ENCODE measurements at places on chromosomes 4 and X.
A peak's percentile ranks its signal among the peaks of the same experiment; 100 is the strongest.

DNA sequence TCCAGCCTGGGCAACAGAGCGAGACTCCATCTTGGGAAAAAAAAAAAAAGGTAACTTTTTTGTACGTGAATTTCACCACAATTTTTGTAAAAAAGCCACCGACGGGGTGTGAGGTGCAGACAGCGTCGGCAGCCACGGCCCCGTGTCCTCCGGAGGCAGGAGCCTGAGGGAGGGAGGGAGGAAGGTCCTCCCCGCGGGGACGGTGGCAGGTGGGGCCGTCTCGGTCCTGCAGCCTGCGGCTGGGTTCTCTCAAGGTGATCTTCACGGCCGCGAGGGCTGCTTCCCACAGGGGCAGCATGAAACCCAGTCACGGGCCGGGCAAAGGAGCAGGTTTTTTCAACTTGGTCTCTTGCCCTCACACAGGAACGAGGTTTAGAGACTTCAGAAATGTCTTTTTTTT is 14.0 kb downstream of the PLCXD1 start:
- DNase-seq, result no peak

GRCh38 chr4:21765810-21766407 is 182.7 kb downstream of the KCNIP4 start:
- peak; percentile 31 for DNase-seq

GRCh38 chrX:48936429-48937053 is 17.7 kb upstream of the PIM2 start:
- no peak for DNase-seq

GRCh38 chrX:10514891-10515290 is 105.5 kb downstream of the MID1 start:
- DNase-seq, result no peak

GRCh38 chr4:89837993-89838390 is 1.0 kb upstream of the SNCA start:
- DNase-seq, result peak; percentile 41

DNA sequence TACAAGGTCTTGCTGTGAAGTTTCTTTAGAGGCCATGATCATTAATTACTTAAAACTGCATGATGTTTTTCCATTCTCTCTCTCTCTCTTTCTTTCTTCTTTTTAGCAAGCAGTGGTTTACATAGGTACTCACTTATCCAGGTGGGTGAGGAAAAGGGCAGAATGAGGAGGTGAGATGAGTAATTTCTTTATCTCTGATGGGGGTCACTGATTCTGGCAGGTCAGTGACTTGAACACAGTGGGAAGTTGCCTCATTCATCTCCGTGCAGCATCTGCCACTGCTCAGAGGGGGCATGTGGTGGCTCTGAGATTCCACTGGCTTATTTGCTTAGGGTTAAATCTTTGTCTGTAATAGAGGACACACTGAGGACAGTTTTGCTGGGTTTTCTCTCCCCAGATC is 62.6 kb downstream of the FAM114A1 start:
- DNase-seq, result no peak

- DNase-seq, result no peak
Observed at GRCh38 chr4:104795264-104795939, 300.7 kb upstream of the CXXC4 start.

- DNase-seq, result no peak
Observed at GRCh38 chrX:103396186-103396585, 19.8 kb downstream of the BEX3 start.

GRCh38 chr4:86483773-86484172 is 110.3 kb upstream of the PTPN13 start:
- DNase-seq, result no peak

DNA sequence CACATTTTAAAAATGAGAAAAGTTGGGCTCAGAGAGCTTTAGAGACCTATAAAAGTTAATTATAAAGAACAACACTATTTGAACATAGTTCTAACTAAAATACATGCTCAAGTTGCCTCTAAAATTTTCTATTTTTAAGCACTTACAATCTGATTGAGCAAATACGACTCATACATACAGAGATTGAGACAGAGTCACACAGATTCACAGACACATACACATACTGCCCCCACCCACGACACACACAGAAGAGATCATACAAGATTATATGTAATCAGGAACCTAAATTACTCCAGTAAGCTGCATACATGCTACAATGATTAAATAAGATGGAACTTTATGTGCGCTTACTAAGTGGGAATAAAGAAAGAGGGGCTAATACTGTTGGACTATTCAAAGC is 2.7 kb upstream of the ASB5 start:
- DNase-seq, result no peak

DNA sequence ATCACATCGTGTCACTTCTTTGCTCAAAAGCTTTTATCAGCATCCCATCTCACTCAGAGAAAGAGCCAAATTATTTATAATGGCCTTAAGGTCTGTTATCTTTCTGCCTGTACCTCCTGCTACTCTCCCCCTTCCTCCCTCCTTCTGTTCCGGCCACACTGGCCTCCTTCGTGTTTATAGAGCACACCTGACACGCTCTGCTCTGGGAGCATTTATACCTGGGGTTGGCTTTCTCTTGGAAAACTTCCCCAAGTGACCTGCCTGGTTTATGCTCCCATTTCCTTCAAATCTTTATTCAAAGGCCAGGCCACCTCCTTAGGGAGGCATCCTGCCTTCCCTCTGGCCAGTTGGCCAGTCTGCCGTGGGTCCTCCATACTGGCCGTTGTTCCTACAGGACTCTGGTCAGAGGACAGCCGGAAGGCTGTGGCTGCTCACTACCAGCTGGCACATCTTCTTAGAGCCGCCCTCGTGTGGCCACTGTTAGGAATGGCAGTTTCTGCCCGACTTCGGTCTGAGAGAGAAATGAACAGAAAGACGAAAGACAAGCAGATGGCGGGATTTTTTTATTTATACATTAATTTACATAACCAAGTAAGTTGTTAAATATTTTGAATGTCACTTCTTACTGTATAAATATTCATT is 80.2 kb upstream of the CBLL2 start:
- peak; percentile 40 for DNase-seq

GRCh38 chrX:41538707-41539106 is 91.6 kb downstream of the NYX start:
- no peak for DNase-seq

DNA sequence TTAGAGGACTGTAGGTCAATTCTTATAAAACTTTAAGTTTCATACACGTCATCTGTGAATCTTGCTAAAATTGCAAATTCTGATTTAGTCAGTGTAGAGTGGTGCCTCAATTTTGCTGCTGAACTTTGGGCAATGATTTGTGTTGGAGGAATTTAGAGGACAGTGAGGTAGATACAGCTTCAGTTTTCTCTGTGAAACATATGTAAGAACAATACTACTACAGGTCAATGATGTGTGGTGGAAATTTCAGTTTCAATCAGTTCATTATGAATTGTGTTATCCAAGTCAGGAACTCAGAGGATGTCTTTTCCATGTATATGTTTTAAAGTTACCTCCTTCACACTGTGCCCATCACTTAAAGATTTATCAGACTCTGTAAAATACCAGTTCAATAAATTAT is 1597.8 kb upstream of the PCDH10 start:
- DNase-seq, result no peak

DNA sequence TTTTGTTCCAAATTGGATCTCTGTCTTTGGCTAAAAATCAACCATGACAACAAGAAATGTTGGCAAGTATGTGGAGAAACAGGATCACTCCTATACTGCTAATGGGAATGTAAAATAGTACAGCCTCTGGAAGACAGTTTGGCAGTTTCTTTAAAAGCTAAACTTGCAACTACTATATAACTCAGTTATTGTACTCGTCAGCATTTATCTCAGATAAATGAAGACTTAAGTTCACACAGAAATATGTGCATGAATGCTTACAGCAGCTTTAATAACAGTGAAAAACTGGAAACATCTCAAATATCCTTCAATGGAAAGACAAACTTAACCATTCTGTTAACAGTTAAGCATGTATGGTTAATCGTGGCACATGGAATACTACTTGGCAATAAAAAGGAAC is 15.4 kb upstream of the HAND2 start:
- DNase-seq, result no peak

DNA sequence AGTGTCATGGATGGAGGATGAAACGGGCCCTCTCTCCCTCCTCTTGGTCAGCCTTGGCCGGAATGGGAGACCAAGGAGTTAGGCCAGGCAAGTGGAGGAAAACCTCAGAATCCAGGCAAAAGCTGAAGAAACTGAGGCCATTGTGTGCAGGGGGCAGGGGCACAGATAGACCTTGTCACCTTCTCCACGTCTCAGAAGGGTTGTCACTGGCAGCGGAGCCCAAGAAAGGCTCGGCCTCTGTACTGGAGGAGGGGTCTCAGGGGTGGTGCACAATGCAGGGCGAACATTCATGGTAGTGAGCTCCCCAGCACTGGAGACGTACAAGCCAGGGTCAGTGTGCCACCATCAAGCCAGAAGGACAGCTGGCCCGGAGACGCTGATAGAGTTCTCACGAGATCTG is 139.5 kb downstream of the CPZ start:
- DNase-seq, result no peak

DNA sequence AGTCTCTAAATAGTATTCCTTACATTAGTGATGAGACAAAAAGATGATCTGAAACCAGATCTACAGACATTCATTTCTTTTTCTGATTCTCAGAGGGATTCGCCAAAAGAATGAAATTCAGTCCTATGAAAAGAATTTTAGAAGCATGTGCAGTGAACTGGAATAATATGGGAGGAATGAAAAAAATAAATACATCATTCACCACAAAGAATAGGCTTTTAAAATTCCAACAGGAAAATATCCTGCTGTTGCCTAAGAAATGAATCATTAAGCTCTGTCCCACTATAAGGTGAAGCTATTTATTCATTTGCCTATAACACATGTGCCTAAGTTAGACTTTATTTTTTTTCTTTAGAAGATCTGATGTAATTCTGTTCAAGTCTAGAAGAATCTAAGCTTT is 165.9 kb downstream of the IL15 start:
- no peak for DNase-seq

GRCh38 chr4:37964734-37965457 is 4.7 kb downstream of the PTTG2 start:
- DNase-seq, result no peak

- DNase-seq, result no peak
Observed at GRCh38 chr4:100742045-100742444, 224.2 kb upstream of the EMCN start.

DNA sequence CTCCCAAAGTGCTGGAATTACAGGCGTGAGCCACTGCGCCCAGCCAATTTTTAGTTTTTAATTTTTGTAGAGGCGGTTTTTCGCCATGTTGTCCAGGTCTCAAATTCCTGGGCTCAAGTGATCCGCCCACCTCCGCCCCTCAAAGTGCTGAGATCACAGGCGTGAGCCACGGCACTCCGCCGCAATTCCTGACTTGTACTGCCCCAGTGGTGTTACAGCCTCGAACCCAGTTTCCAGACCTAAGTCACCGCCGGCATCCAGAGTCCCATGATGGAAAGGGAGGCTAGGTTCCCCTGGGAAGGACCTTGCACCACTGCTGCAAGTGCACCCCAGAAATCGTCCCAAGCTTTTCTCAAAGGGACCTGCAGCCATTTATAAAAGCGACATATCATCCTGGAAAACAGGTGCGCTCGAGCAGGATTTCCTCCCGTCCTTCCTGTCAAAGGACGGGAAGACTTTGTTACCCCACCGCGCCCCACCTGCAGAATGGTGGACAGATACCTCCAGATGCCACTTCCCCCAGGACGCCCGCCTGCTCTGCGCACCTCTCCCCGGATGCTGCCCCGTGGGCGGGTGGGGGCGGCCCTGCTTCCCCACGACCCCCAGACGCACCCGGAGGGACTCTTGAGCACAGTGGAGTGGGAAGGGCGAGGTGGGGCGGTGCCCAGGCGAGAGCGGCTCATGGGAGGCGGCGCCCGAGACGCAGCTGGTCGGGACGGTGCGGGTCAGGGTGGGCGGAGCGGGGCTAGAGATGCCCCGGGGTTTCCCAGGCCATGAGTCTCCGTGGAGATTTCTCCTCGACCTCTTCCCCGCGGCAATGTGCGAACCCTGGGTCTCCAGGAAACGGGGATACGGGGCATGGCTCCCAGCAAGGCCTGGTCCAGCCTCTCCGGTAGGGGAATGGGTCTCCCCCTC is 947 bp upstream of the RPL10 start:
- DNase-seq, result peak; percentile 55

- DNase-seq, result no peak
Observed at GRCh38 chrX:38717871-38718270, 83.4 kb upstream of the MID1IP1 start.

DNA sequence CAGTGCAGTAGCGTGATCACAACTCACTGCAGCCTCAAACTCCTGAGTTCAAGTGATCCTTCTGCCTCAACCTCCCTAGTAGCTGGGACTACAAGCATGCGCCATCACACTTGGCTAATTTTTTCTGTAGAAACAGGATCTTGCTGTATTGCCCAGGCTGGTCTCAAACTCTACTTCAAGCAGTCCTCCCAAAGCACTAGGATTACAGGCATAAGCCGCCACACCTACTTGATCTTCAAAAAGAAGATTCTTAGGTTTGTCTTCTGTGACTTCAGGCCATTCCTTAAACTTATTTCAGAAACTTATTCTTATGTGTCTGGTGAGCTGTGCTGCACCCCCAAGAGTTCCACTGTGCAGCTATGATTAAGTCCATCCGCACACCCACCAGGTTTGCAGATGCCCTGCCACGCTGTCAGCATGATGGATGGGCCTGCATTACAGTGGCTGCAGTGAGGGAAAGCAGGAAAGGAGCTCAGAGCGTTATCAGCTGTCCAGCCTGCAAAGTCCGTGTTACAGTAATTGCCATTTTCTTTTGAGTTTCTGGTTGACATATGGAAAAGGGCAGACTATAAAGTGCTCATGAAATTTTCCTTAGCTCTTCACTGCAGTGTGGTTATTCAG is 146.6 kb downstream of the AASDH start:
- DNase-seq, result no peak

DNA sequence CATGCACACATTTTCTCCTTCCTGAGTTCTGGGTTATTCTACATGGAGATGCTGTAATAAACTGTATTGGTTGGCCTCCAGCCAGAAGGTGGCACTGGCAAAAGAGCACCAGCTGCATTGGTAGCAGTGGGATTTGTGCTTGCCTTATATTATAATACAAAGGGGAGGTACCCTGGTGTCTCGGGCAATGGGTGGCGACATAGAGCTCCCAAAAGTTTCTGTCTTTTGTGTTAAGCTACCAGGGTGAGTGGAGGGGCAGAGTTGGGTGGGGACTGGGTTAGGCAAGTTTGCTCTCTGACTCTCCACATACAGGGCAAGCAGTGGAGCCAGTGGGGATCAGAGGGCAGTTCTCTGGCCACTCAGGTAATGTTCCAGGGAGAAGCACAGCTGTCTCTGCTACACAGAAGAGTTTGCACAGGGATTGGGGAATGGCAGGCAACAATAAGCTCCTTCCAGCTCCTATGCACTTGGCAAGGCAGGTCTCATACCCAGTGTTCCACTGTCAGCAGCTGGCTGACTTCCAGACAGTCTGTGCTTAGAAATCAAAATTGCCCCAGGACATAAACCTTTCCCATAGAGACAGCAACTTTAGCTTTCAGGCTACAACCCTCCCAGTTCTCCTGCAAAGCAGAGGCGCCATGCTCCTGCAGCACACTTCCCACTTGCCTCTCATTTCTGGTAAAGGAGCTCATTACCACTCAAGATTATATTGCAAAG is 463.9 kb upstream of the PCDH7 start:
- DNase-seq, result no peak

GRCh38 chr4:112199041-112199440 is 32.5 kb upstream of the AP1AR start:
- no peak for DNase-seq

GRCh38 chr4:109303140-109303496 is 660 bp upstream of the COL25A1 start:
- no peak for DNase-seq

- DNase-seq, result no peak
Observed at GRCh38 chr4:3834186-3834662, 68.0 kb downstream of the ADRA2C start.

GRCh38 chr4:84778041-84778440 is 188.4 kb downstream of the WDFY3 start:
- DNase-seq, result no peak

All from globus pallidus (tissue), 1 donor.